Spinal cord (tissue), 10 donors: ENCODE measurements at places on chromosomes 11 and 22. TPM values are rescaled to one million over a fixed set of nuclear protein-coding genes. Genes with fewer than 3 reads are reported as not detected.

DNA sequence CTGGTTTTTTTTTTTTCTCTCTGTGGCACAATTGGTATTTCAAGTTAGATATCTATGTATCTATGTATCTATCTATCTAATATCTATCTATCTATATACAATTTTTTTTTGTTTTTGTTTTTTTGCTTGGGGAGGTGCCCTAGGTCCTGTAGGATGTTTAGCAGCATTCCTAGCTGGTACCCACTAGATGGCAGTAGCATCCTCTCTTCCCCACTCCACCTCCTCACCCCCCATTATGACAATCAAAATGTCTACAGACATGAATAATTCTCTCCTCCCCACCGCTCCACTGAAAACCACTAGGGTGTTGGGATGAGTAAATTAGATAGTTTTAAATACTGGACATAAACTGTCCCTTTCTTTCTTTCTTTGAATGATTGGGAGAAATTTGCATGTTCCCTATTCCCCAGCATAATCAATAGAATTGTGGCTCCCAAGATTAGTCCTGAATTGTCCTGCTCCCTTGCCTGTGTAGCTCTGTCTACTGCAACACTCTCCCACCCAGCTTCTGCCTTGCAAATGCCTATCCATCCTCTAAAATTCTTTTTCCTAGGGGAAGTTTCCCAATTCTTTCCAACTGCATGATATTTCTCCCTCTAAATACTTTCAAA, 1152.4 kb downstream of the LRRC4C start:
- DNase-seq, result no peak

The MAPK1 gene
- 138 TPM for polyA plus RNA-seq

The TCN1 gene
- not detected for polyA plus RNA-seq

DNA sequence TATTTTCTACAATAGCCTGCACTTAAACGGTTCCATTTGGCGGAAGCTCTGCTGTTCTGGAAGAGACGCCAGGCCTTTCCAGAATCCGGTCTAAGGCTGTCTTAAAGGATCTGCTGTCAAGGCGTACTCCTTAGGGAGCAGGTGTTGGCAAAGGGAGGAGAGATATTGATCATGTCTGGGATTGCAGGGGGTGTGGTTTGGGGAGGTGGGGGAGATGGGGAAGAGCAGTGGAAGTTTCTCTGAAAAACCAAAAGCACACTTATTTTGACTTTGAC, 22.5 kb upstream of the WNT11 start:
- no peak for DNase-seq

DNA sequence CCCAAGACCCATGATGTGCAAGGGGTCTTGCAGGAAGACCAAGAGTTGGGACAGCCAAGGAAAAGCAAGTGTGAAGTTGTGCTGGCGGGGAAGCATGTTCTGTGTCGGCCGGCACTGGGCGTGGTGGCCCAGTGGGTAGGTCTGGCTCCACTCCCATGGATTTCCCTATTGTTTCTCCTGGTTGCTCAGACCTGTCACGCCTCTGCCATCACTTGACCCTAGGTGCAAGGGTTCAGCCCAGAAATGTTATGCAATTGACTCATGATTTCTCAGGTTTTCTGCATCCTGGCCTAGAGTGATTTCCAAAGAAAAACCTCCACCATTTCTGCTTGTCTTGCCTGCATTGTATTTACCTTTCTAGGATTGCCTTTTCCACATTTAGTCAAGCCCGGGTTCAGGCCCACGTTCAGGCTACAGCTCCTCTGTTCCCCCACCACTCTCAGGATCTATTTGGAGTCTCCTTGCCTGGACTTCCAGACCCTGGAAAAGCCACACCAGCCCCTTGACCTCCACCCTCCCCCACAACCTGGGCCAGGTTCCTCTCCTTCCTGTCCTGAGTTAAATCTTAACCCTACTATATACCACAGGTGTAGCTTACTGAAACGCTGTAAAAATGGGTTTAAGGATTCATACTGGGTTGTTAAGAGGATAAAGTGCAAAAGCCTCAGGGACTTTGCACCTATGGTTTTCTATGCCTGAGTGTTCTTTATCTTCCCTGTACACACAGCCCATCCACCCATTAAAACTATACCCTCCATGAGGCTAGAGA, 17.5 kb upstream of the FOLR1 start:
- no peak for DNase-seq
